ENCODE measurements at places on chromosomes 1 and 21.

DNA sequence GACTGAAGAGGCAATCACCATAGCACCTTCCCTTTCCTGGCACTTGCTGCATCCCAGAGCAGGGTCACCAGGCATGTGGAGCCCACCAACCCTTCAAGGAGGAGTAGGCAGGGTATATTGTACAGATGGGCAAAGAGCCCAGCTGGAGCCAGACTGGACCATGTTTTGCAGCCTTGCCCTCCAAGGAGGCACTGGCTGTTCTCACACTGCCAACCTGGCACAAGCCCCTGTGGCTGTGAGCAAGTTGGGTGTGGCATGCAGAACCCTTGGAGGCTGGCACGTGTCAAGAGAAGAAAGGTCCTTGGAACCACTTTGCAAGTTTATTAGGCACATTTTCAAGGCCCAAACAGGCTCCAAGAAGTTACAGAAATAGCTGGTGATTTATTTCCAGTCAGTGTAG is 146.4 kb downstream of the FOXD2 start:
- DNase-seq, result no peak

- no peak for DNase-seq
Measured at GRCh38 chr1:206729050-206729449, 41.5 kb upstream of the IL19 start.

DNA sequence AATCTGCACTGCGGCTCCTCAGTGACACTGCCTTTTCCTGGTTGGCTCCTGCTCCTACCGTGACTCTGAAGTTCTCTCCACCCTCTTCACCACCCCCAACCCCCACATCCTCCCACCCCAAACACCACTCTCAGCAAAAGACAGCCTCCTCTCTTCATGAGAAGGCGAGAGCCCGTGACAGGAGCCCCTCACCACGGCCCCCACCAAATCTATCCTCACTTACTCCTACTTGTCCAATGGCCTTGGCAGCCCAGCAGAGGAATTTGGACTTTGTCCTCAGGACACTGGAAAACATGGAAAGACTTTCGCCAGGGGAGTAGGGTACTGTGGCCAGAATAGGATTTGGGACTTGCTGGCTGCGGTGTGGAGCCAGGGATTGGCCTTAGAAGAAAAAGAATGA is 6.9 kb downstream of the TMEM125 start:
- DNase-seq, result no peak

DNA sequence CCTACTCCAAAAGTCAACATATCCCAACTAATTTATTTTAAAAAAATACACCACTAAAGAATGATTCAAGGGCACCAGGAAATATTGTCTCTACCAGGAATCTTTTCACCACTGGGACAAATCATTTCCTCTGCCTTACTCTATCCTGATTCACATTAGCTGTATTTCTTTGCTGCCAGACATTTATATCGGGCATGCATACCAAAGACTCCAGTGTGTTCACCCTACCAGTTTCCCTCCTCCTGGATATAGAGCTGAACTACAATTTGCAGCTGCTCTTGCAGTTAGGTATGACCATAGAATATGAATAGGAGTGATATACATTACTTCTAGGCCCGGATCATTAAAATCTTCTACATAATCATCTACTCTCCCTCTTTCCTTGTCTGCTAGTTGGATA is 7.6 kb downstream of the KCNJ6 start:
- no peak for DNase-seq

- DNase-seq, result no peak
Measured at GRCh38 chr1:12166834-12167492, at the start of gene TNFRSF1B. Gene TNFRSF1B, plus strand, starts transcription at chr1:12166991. Its CDS starts 101 bp downstream, at chr1:12167092.

GRCh38 chr1:113031171-113031933 is 41.6 kb upstream of the LRIG2 start:
- DNase-seq, result no peak

DNA sequence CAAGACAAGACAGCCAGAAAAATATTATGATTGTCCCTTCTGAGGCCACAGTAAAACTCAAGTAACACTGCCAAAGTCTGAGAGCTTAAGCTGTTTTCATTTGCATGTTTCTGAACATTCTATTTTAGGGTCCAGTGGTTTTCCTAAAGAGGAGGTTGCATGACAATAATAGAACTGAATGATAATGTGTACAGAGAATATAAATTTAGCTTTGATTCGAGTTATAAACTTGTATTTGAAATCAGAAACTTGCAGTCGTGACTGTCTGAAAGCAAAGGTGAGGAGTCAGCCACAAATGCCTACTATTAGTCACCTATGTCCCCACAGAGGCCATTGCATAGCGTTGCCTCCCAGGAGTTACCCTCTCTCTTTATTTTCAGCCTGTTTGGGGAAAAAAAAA is 363.1 kb upstream of the ADGRL2 start:
- no peak for DNase-seq

GRCh38 chr1:57293214-57293613 is 130.6 kb downstream of the DAB1 start:
- DNase-seq, result no peak

GRCh38 chr1:22247527-22248245 is 104.8 kb upstream of the WNT4 start:
- DNase-seq, result no peak

DNA sequence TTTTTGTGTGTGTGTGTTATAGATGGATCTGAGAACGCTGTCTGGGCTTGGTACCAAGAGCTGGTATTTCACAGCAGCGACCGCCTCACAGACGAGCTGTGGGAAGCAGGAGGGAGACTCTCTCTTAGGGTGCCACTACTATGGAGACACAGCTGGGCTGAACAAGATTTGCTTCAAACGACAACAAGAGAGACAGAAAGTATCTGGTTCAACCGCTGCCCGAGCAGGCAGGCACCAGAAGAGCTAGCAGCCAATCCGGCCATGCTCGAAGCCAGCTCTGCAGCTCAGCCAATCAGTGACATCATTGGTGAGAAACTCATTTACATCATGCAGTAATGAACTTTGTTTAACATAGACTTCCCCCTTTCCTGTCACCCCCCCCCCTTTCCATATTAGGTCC is 341.3 kb downstream of the USP25 start:
- DNase-seq, result peak; percentile 12

DNA sequence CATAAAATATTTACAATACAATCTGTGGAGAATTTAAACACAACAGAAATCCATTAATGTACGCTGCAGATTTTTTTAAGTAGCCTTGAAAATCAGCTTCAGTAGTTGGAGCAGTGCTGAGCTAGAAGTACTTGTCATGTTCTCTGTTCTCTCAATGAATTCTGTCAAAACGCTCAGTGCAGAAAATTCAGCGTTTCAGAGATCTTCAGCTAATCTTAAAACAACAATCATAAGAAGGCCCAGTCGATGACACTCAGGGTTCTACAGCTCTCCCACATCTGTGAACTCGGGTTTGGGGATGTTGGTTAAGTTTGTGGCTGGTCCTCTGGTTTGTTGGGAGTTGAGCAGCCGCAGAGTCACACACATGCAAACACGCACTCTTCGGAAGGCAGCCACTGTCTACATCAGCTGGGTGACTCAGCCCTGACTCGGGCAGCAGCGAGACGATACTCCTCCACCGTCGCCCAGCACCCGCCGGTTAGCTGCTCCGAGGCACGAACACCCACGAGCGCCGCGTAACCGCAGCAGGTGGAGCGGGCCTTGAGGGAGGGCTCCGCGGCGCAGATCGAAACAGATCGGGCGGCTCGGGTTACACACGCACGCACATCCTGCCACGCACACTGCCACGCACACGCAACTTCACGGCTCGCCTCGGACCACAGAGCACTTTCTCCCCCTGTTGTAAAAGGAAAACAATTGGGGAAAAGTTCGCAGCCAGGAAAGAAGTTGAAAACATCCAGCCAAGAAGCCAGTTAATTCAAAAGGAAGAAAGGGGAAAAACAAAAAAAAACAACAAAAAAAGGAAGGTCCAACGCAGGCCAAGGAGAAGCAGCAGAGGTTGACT is 161.2 kb downstream of the RUNX1 start:
- no peak for DNase-seq

DNA sequence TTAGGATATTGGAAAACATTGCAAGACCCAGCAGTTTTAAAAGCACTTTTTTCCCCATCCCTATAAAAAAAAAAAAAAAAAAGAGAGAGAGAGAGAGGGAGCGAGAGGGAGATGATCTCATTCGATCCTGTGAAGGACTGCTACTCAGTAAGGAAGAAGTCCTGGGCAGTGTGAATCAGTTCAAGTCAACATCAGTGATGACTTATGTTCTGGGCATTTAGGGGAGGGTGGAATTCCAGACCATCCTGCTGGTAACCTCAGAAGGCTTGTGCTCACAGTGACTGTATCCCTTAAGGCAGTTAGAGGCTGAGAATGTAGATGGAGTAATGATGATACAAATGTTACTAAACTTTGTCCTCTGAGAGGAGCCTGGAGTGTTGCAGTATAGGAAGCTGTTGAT is 151.4 kb downstream of the TGFB2 start:
- DNase-seq, result no peak

DNA sequence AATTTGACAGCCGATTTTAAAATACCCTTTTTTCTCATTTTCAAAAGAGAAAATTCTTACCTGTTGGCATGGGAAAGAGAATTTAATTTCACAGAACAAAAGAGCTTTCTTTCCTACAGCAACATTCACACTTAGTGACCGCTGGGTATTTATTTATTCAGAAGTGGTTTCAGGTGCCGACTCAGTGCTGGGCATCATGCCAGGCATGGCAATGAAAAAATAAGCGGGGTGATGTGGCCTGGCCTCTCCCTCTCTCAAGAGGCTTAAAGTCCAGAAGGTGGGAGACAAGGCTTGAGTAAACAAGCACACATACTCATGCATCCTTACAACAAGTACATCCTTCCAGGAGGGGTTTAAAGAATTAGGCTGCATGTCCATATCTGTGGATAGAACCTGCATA is 4.1 kb upstream of the PCP4 start:
- DNase-seq, result peak; percentile 70

DNA sequence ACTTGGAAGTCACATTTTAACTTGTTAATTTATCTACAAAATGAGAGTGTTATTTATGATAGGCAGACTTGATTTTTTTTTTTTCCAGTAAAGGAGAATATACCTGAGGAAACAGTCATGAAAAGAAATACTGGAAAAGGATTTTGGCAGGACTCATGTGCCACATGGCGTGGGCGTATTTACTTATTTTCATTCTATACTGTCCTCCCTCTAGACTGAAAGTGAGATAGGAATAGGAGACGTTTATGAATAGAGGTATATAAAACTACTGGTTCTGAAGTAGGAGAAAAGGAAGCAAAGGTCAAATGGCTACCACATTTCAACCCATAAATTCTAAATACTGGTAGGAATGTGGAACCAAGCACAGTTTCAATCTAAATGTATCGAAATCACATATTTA is 94.8 kb upstream of the MPC2 start:
- DNase-seq, result no peak

DNA sequence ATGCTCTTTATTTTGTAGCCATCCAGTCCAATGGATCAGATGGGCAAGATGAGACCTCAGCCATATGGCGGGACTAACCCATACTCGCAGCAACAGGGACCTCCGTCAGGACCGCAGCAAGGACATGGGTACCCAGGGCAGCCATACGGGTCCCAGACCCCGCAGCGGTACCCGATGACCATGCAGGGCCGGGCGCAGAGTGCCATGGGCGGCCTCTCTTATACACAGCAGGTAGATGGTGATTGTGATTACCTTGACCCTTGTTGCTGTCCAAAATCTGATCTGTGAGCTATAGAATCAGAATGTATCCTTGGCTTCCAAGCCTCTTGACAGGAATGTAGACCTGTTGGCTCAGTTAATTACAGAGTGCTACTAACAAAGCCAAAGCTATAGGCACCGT is 33.8 kb downstream of the ARID1A start:
- DNase-seq, result no peak

DNA sequence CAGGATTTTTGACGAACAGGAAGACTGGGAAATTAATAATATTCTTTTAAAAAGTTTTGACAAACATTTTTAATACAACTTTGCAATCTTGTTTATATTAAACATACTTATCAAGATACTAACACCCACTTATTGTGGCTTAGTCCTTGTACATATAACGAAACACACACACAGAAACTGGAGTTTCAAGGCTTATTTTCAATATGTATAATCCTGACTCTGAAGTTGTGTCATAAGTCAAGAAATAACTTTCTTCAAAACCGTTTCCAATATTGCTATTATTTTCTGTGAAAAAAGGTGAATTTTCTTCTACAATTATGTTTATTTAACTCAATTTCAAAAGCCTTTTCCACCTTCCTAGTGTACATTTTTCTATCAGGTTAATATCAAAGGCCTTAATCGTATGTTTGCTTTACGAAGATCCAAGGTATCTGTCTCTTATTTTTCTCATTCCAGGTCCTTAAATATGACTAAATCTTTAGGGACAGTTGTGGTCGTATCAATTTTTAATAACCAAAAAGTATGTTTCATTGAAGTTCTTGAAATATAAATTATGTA is 1.8 kb downstream of the CDKN2C start:
- no peak for DNase-seq

- DNase-seq, result no peak
Measured at GRCh38 chr1:99352821-99353220, 88.5 kb downstream of the PLPPR4 start.

DNA sequence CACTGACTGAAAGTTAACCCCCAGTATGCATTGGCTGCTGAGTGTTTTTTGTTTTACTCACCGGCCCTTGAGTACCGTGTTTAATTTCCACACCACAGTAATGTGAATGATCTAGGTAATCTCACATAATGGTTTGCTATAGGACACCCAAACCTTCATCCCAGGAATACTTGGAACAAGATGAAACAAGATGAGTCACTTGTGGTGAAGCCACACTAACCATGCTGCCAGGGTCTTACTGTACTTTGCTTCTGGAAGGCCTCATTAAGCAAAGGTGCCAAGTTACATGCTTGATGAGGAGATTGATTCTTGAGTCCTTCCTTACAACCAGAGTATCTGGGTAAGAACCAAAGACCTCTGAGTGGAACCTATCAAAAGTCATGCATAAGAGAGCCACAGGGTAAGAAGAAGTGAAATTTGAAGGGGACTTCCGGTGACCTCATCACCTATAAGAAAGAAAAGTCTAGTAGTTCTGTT is 163.3 kb downstream of the NRIP1 start:
- no peak for DNase-seq

GRCh38 chr1:53617851-53618499 is 121.0 kb downstream of the GLIS1 start:
- no peak for DNase-seq

- DNase-seq, result no peak
Measured at GRCh38 chr1:228830954-228831481, 95.7 kb downstream of the RHOU start.

- DNase-seq, result no peak
Measured at GRCh38 chr1:200279810-200280411, 129.9 kb downstream of the ZNF281 start.

- no peak for DNase-seq
Measured at GRCh38 chr1:198157847-198158725, 1.3 kb downstream of the NEK7 start.

DNA sequence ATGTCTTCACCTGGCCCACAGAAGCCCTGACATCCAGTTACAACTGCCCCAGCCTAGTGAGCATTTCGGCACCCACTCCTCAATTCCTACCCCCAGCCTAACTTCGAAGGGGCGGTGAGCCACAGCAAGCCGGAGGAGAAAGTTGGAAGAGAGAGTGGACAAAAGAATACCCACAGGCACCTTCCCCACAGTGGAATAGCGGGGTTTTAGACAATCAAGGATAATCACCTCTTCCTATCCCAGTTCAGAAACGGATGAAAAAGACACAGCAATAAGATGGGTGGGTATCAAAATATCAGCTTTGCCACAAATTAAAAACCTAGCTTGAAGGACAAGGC is 1.3 kb upstream of the LSS start:
- no peak for DNase-seq
